Right forelimb (tissue), 1 donor: ENCODE measurements at places on chromosomes 6 and 20.
A peak's percentile ranks its signal among the peaks of the same experiment; 100 is the strongest.

DNA sequence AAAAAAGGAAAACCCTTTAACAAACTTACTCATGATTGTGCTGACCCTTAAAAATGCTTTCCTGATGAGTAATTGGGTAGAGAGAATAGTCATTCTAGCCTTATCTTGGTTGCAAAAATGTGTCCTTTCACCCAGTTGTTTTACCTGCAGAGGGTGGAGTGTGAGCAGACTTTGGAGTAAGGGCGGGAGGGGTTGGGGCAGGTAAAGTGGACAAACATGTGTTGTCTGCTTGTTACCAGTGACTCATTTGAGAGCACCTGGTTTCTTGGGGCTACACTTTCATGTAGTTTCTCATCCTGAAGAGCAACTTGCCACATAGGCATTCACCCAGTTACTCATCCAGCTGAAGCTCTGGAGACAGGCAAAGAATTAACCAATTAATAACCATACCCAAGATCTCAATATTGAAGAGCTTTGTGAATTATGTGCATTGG lies 121.1 kb downstream of the TNFRSF21 start:
- DNase-seq = no peak

DNA sequence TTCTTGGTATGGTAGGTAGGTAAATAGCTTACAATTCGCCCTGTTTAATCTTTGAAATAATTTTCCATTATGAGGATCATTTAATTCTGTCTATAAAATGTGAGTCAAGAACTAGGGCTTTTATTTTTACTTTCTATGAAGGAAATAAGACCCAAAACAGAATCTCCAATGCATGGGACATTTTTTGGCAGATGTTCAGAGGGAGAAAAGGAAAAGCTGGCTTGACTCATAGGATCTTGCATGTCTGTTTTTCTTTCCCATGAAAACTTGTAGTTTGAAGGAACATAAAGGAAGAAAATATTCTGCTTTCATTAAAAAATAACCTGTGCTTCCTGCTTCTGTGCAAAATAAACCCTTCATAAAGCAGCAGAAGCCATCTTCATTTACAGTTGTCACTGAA lies 143.1 kb upstream of the INSM1 start:
- no peak for DNase-seq

GRCh38 chr20:5127204-5127858 lies 523 bp downstream of the CDS2 start:
- DNase-seq = peak; percentile 54

GRCh38 chr20:31708736-31709534 lies 13.7 kb downstream of the BCL2L1 start:
- DNase-seq = no peak

DNA sequence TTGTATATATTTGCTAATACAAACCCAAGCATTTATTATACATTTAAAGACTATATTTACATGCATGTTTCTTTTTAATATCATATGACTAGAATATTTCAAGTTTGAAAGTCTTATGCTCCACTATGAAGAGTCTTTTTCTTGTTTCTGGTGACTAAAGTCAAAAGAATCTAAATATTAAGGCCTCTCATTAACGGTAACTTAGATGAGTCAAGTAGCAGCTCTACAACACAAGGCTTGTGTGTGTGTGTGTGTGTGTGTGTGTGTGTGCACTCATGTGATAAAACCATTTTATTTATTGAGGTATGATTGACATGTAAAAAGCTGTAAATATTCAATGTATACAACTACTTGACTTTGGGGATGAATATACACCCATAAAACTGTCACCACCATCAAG lies 275.6 kb downstream of the TFAP2B start:
- DNase-seq = no peak

DNA sequence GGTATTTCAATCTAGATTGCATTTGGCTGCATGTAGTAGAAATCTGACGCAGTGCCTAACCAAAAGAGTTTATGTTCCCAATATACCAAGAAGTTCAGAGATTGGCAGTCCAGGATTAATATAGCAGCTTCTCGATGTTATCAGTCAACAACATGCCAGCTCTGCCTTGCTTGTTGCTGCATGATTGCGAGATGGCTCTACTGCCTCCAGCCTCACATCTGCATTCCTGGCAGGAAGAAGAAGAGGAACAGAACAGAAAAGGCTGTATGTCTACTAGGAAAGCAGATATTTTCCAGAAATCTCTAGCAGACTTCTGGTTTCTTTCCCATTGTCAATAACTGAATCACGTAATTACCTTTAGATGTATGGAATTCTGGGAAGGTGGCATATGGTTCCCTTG lies 60.8 kb downstream of the SLC35D3 start:
- no peak for DNase-seq

DNA sequence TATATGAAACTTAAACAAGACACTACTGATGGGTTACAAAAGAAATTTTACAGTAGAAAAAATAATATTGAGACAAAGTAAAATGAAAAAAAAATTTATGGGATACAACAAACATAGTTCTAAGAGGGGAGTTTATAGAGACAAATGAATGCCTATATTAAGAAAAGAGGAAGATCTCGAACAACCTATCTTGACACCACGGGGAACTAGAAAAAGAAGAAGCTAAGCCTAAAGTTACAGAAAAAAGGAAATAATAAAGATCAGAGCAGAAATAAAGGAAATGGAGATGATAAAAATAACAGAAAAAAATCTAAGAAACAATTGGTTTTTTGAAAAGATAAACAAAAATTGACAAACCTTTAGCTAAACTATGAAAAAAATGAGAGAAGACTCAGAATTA lies 9.1 kb upstream of the ECHDC1 start:
- no peak for DNase-seq

DNA sequence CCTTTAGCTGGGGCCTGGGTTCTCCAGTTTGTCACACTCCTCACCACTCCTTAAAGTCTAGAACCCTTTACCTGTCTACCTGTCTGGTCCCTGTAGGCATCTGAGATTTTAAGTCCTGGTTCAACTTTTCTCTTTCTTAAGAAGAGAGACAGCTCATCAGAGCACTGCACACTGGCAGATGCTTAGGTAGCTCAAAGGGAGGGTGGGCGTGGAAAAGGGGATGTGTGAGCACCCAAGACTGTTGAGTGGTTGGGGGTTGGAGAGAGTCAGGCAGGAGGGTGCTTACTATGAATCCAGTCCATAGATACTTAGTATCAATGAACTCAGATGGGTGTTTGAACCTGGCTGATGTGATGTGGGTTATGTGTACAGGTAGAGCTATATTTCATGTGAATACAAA lies 6.6 kb upstream of the KCNG1 start:
- no peak for DNase-seq

GRCh38 chr6:138230221-138230620 lies 11.9 kb upstream of the PBOV1 start:
- DNase-seq = no peak

DNA sequence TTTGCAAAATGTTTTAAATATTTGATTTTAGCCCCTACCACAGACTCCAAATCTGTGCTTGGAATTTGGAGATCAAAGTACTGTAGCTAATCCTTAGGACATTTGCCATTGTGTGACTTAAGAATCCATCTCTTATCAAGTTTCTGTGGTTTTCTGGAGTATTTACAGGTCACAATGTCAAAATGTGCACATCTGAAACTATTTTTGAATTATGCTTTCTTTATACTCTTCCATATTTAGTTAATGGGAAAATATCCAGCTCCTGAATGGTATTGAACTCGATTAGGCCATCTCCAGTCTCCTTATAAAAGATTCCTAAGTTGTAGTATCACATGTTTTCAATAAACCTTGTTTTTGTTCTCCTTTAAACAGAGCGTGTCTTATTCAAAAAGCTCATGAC lies 162.5 kb downstream of the KHDC1L start:
- DNase-seq = no peak

DNA sequence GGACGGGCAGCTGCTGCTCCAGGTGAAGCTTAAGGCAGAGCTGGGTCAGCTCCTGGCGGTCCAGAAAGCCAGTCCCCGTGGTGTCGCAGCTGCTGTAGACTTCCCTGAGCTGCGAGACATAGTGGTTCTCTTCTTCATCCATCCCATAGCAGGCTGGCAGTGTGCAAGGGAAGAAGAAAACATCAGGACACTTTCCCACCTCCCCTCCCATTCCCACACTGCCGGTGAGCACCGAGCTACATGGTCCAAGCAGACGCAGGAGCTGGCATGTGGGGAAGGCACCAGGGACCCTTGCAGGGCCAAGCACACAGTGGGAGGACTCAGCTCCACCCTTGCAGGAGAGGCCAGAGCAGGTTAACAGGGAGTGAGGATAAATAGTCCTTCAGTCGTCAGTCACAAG lies 58.9 kb downstream of the NINL start:
- DNase-seq = no peak

GRCh38 chr6:8736156-8736895 lies 301.0 kb upstream of the SLC35B3 start:
- DNase-seq = no peak
